ENCODE measurements at places on chromosomes 1 and 21. TPM values are rescaled to one million over a fixed set of nuclear protein-coding genes. Genes with fewer than 3 reads are reported as not detected.

The SPRR2E gene
- total RNA-seq = not detected

The AMY1B gene
- total RNA-seq = not detected

The CRYAA gene
- not detected for total RNA-seq

The CR1L gene
- total RNA-seq = not detected

The MTHFR gene
- total RNA-seq = 32.4 TPM

The YTHDF2 gene
- 67.3 TPM for total RNA-seq

- peak overlapping the region; percentile 97 for H3K27ac ChIP-seq
- peak overlapping the region; percentile 58 for H3K4me3 ChIP-seq
Measured at GRCh38 chr1:26378088-26378878, 5.7 kb upstream of the ZNF683 start.

DNA sequence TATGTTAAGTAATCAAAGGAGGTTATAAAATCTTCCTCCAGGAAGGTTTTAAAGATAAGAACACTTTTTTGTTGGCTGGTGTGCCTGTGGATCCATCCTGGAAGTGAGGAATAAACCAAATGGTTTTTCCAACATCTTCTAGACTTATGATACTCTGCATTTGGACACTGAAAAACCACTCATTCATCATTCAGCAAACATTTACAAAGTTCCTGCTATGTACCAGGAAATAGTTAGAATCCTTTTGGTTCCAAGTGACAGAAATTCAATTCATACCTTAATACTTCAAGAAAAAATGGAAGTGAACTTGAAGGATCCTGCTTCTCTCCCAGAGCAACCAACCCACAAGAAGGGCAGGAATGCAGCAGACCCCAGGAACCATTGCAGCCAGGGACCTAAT is 39.6 kb upstream of the PIGC start:
- peaks cover 19% of the 10 kb centered on the region for H3K27me3 ChIP-seq
- no peak overlapping the region for H3K4me3 ChIP-seq
- no peak overlapping the region for H3K27ac ChIP-seq
- DNase-seq = no peak
- peaks cover 29% of the 10 kb centered on the region for H3K4me1 ChIP-seq
- no peaks in the 10 kb centered on the region for H3K36me3 ChIP-seq

GRCh38 chr1:205300149-205300548 is 21.4 kb downstream of the NUAK2 start:
- H3K36me3 ChIP-seq = peaks cover 6% of the 10 kb centered on the region
- no peak overlapping the region for H3K27ac ChIP-seq
- no peak for DNase-seq

DNA sequence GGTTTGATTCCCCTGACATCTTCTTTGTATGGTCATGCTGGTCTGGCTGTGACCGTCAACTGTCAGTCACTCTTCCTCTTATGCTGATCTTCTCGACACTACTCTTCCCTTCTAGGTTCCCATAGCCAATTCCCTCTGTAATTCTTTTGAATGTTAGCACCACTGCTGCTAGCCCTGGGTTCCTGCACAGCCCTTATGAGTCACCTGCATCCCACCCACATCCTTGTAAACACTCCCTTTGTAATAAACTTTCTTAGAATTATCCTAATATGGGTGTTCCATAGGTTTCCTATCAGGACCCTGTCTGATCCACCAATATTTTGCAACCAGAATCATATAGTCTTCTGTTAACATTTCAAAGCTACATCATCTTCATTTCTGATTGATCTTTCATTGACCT is 37.1 kb downstream of the JUN start:
- no peaks in the 10 kb centered on the region for H3K36me3 ChIP-seq
- no peak overlapping the region for H3K4me3 ChIP-seq
- H3K4me1 ChIP-seq = peaks cover 7% of the 10 kb centered on the region
- H3K27me3 ChIP-seq = peaks cover 18% of the 10 kb centered on the region
- H3K27ac ChIP-seq = no peak overlapping the region

GRCh38 chr1:88466899-88467580 is 217.0 kb upstream of the PKN2 start:
- no peak overlapping the region for H3K4me3 ChIP-seq
- DNase-seq = no peak
- no peaks in the 10 kb centered on the region for H3K36me3 ChIP-seq
- H3K27me3 ChIP-seq = peaks cover 12% of the 10 kb centered on the region
- no peak overlapping the region for H3K27ac ChIP-seq

DNA sequence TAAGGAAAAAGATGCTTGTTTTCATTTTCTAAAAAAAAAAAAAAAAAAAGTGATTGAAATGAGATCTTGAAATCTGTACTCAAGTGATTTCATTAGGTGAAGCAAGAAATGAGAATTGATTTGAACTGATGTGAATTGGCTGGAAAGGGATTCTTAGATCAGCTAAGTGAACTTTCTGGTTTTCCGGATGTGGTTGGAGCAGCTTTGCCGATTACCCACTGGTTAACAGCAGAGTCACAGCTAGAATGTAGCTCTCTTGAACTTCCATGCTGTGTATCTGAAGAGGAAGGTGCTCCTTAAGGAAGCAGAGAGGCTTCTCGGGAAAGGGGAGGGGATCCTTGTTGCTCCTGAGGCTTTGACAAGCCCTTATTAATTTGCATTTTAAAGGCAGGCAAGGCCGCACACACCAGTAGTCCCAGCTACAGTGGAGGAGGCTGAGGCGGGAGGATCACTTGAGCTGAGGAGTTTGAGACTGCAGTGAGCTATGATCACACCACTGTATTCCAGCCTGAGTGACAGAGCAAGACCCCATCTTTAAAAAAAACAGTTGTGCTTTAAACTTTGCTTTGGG is 28.7 kb upstream of the PWP2 start:
- H3K4me3 ChIP-seq = peak overlapping the region; percentile 6
- H3K27me3 ChIP-seq = no peaks in the 10 kb centered on the region
- peaks cover 73% of the 10 kb centered on the region for H3K4me1 ChIP-seq
- no peak for DNase-seq
- peaks cover 84% of the 10 kb centered on the region for H3K36me3 ChIP-seq

DNA sequence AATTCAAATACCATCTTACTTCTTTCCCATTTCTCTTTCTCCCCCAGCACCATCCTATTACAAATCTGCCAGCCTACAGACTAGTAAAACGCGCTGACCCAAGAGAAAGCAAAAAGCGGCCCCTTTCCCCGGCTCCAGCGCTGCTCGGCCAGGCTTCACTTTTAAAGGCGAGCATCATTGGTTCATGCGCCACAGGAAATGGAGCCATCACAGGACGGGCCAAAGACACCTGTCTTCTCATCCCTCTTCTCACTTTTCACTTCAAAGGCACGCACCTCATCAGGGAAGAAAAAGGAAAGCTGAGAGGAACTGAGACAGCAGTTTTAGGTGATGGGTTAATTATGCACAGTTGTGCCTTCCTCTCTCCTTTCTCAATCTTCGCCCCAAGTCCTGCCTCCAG is 664.2 kb upstream of the USP24 start:
- H3K4me3 ChIP-seq = no peak overlapping the region
- no peaks in the 10 kb centered on the region for H3K4me1 ChIP-seq
- no peaks in the 10 kb centered on the region for H3K36me3 ChIP-seq
- no peaks in the 10 kb centered on the region for H3K27me3 ChIP-seq
- H3K27ac ChIP-seq = no peak overlapping the region

GRCh38 chr1:227303662-227304061 is 14.6 kb downstream of the CDC42BPA start:
- H3K36me3 ChIP-seq = no peaks in the 10 kb centered on the region
- H3K4me3 ChIP-seq = no peak overlapping the region
- DNase-seq = no peak
- no peaks in the 10 kb centered on the region for H3K4me1 ChIP-seq

DNA sequence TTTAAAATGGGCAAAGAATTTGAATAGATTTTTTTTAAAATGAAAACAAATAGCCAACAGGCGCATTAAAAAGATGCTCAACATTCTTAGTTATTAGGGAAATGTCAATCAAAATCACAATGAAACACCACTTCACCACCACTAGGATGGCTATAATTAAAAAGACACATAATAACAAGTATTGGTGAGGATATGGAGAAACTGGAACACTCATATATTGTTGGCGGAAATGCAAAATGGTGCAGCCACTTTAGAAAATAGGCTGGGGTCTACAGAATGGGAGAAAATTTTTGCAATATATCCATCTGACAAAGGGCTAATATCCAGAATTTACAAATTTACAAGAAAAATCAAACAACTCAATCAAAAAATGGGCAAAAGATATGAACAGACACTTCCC is 107.8 kb upstream of the FOXD3 start:
- no peaks in the 10 kb centered on the region for H3K36me3 ChIP-seq
- no peak overlapping the region for H3K27ac ChIP-seq

DNA sequence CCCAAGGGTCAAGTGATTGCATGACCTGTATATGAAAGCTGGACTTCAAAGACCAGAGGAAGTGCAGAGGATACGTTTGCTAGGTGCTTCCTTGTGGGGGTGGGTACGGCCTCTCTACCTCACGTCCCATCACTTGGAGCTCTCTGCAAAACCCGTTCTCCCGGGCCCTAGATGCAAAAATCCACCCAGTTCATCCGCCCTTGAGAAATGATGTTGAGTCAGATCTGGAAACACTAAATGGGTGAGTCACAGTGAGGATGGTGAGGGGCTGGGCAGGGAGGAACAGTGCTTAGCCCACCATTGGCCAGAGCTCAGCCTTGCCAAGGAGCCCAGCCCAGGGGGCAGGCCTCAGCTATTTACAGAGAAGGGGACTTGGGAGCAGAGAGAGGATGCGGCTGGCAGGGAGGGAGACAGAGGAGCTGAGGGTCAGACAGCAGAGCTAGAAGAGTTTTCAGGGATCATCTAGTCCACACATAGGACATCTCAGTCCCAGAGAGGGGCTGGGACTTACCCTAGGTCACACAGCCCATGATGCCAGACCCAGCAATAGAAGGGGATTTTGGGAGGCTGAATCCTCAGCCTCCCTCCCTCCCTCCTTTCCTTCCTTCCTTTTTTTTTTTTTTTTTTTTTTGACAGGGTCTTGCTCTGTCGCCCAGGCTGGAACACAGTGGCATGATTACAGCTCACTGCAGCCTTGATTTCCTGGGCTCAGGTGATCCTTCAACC is 14.6 kb downstream of the ARHGEF10L start:
- H3K4me3 ChIP-seq = no peak overlapping the region
- DNase-seq = no peak
- peaks cover 15% of the 10 kb centered on the region for H3K27me3 ChIP-seq

GRCh38 chr1:43985984-43986595 is 5.3 kb upstream of the CCDC24 start:
- H3K4me3 ChIP-seq = no peak overlapping the region
- peaks cover 4% of the 10 kb centered on the region for H3K4me1 ChIP-seq
- DNase-seq = no peak
- H3K36me3 ChIP-seq = no peaks in the 10 kb centered on the region
- H3K27me3 ChIP-seq = no peaks in the 10 kb centered on the region

GRCh38 chr1:68321084-68321685 is 88.9 kb upstream of the WLS start:
- no peak for DNase-seq
- no peaks in the 10 kb centered on the region for H3K36me3 ChIP-seq
- H3K4me1 ChIP-seq = no peaks in the 10 kb centered on the region
- no peaks in the 10 kb centered on the region for H3K27me3 ChIP-seq

GRCh38 chr1:55333461-55333860 is 118.3 kb upstream of the USP24 start:
- no peaks in the 10 kb centered on the region for H3K36me3 ChIP-seq
- H3K27ac ChIP-seq = no peak overlapping the region
- no peak for DNase-seq
- H3K4me1 ChIP-seq = peaks cover 9% of the 10 kb centered on the region

GRCh38 chr1:61049850-61050540 is 32.4 kb upstream of the NFIA start:
- peaks cover 50% of the 10 kb centered on the region for H3K27me3 ChIP-seq
- H3K27ac ChIP-seq = no peak overlapping the region
- H3K4me1 ChIP-seq = peaks cover 31% of the 10 kb centered on the region

DNA sequence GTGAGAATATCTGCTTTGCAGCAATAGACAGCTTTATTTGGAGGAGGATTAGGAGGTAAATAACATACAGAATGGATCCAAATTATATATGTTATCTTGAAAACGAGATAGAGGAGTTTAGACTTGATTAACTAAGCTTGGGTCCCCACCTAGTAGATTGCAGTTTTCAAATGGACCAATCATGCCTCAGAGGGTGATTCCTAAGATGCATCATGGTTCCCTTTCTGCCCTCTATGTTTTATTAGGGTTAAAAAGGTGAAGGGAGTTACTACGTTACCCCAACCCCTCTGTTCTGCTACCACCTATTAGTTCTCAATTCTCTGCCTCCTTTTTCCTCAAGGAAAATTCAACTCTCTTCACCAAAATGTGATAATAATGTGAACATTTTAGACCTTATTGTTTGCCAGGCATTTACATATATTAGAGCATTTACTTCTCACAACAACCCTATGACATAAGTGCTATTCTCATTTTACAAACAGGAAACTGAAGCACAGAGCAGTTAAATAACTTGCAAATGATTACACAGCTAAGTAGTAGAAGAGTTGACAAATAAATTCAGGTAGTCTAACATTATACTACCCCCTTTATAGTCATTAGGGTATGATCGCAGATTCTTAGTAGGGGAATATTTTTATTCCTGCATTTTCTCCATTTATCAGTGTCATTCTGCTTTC is 23.4 kb upstream of the PGM1 start:
- no peaks in the 10 kb centered on the region for H3K4me1 ChIP-seq
- H3K4me3 ChIP-seq = no peak overlapping the region
- no peaks in the 10 kb centered on the region for H3K27me3 ChIP-seq
- H3K36me3 ChIP-seq = peaks cover 7% of the 10 kb centered on the region

DNA sequence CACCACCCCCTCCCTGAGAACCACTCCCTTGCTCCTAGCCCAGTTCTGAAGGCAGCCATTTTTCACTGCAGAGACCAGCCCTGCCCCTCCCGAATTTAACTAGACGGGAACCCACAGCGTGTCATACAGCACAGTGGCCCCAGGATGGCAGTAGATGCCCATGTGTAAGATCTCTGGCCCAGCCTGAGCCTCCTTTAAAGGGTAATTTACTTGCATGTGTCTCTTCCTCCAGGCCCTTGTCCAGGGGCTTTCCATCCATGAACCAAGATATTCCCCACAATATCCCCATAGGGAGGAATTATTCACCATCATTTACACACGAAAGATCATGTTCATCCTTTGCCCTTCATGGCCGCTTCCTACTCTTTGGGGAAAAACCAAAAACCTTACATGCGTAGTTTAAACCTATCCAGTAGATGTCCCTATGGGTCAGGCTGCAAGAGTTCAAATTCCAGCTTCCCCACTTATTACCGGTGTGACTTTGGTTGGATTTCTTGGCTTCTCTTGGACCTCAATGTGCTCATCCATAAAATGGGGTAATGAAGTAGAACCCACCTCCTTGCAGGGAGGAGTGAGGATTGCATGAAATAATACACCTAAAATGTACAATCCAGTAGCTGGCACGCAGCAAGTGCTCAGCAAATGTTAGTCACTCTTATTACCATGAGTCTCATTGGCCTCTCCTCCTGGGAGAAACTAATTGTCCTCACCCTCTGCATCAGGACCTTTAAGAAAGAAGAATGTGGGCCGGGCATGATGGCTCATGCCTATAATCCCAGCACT is 4.0 kb upstream of the LACTBL1 start:
- H3K4me3 ChIP-seq = no peak overlapping the region
- peak; percentile 70 for DNase-seq
- H3K36me3 ChIP-seq = no peaks in the 10 kb centered on the region
- no peaks in the 10 kb centered on the region for H3K4me1 ChIP-seq

- H3K4me3 ChIP-seq = no peak overlapping the region
- H3K27me3 ChIP-seq = no peaks in the 10 kb centered on the region
- no peaks in the 10 kb centered on the region for H3K36me3 ChIP-seq
- no peak overlapping the region for H3K27ac ChIP-seq
Measured at GRCh38 chr1:227855687-227856086, 40.2 kb downstream of the PRSS38 start.

Measured in activated CD8-positive, alpha-beta T cell treated with anti-CD3 and anti-CD28 coated beads, Interleukin-2, amount 10 ng/mL, durations not matched to agents 7 days and 5 days (primary cell).